ENCODE measurements at places on chromosomes 13 and 19.

DNA sequence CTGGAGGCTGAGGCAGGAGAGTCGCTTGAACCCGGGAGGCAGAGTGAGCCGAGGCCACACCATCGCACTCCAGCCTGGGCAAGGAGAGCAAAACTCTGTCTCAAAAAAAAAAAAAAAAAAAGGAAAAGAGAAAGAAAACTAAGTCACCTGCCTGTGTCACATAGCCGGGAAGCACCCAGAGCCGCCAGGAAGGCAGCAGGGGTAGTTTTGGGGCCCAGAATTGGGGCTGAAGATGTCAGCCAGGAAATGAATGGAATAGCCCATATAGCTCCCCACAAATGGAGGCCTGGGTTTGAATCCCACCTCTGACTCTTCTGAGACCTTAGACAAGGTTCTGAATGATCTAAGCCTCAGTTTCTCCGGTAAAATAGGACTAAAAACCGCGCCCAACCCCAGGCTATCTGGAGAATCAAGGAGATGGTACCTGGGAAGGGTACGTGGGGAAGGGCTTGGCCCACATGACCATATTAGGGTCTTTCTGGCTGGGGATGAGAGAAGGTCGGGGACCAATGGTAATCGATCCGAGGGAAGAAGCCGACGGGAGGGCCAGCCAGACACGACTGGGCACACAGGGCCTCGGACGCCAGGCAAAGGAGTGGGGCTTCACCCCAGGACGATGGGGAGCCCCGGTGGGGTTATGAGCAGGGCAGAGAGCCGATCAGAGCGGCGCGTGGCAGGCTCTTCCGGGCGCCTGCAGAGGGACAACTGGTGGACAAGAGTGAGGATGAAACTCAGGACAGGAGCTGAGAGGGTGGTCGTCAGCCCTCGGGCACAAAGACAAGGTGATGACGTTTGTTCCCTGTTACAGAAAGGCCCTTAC, 14.4 kb downstream of the CCDC124 start:
- DNase-seq: no peak

DNA sequence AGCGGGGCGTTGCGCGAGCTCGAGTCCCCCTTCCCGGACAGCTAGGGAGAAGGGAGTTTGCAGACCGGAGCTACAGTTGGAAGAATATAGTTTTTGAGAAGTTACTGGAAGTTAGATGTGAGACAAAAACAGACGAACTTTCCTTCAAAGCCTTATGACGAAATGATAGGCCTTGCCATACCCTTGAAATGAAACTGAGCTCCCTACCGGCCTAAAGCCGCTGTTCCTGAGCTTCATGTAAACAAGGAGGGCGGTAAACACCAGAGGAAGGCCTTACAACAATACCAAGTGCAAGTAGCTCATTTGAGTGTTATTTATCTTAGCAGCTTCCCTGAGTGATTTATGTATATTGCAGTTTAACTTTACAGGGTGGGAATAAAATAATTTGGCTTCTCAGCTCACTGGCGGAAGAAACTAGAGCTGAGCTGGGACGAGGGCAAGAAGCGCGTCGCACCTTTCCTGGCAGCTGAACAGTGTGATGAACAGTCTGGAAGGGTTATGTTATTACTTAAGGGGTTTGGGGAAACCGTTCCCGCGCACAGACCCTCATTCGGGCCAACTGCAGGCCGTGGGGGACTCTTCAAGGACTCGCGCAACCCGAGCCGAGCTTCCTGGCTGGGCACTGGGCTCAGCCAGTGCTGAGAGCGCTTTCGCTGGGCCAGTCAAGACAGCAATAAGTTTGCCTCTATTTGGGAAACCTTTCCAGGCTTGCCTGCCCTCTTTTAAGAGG, 111.2 kb downstream of the KCNRG start:
- DNase-seq: peak; percentile 14

GRCh38 chr13:32354040-32354439, 38.7 kb downstream of the BRCA2 start:
- DNase-seq: no peak

- DNase-seq: no peak
Measured at GRCh38 chr19:776549-776948, 20.7 kb upstream of the PTBP1 start.

- DNase-seq: peak; percentile 40
Measured at GRCh38 chr19:7870571-7871436, 3.4 kb downstream of the PRR36 start.
